ENCODE measurements at places on chromosomes 13 and 19.

- peak; percentile 36 for DNase-seq
These were observed 147.6 kb downstream of the RBM26 start for GRCh38 chr13:79258489-79258888.

- no peak for DNase-seq
These were observed 468.4 kb downstream of the FOXO1 start for GRCh38 chr13:40197936-40198595.

- no peak for DNase-seq
These were observed 860.9 kb upstream of the SLITRK6 start for GRCh38 chr13:86660090-86660489.

- no peak for DNase-seq
These were observed 4.0 kb downstream of the DDX39A start for GRCh38 chr19:14414926-14415690.

GRCh38 chr13:51221674-51222036, 543 bp upstream of the FAM124A start:
- DNase-seq: no peak
